OCI-LY7 (cell line): ENCODE measurements at places on chromosomes 16 and 17. TPM values are rescaled to one million over a fixed set of nuclear protein-coding genes. Genes with fewer than 3 reads are reported as not detected.

PIRT gene
- not detected in 2 replicates for total RNA-seq

DNA sequence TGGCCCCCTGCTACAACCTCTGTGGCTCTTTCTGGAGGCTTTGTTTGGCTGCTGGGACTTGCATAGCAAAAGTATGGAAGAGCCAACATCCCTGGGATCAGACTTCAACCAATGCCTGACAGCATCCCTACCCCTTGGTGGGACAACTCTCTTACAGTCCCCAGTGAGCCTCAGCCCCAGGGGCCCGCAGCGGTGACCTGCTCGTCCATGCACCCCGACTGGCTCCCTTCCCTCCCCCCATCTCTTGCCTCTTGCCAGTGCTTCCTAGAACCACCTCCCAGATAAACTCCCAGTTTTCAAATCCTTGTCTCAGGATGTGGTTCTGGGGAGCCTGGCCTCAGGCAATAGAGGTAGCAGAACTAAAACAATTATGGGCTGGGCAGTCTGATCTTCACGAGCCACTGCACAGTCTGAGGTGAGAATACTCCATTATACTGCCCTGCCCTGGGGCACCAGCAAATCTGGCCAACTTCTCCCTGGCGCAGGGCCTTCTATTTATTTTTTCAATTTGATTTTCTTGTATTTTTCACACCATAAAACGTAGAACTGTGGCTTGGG lies 86.6 kb upstream of the BRD7 start:
- no peak for DNase-seq

- no peak for DNase-seq
These were observed 249.2 kb downstream of the HAPSTR1 start for GRCh38 chr16:9340526-9341256.

PIPOX gene
- total RNA-seq = 4.0 and 4.1 TPM in 2 replicates

DNA sequence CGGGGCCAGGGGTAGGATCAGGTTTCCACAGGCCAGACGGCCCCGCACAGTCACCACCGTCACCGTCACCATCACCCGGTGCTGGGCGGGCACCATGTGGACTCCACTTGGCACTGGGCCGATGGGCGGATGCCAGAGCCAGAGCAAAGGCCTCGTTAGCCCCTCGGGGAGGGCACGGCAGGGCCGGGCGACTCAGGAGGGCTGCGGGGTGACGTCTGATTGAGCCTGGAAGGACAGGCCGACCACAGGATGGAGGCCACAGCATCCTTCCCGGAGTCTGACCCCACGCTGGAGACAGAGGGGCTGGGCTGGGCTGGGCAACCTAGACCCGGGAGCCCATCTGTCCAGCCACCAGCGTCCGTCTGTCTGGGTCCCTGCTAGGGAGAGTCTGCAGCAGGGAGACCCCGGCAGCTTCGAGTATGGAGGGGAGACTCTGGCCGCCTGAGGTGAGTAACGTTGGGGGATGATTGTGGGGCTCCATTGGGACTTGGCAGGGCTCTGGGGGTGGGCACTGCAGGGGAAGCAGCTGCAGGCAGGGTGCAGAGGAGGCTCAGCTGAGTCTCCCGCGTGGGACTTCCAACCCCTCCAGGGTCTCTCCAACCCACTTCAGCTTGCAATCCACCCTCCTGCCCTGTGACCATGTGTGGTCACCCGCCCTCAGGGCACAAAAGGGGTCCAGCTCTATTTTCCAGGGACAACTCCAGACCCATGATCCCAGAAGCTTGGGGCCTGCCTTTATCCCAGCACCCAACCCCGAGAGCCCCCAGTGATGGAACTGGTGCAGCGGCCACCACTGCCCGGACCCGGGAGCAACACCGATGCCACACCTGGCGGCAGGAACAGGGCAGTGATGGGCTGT lies 22.6 kb downstream of the SLC25A10 start:
- no peak for DNase-seq

- no peak for DNase-seq
These were observed 70.8 kb downstream of the ELAC2 start for GRCh38 chr17:12947047-12947446.

DNA sequence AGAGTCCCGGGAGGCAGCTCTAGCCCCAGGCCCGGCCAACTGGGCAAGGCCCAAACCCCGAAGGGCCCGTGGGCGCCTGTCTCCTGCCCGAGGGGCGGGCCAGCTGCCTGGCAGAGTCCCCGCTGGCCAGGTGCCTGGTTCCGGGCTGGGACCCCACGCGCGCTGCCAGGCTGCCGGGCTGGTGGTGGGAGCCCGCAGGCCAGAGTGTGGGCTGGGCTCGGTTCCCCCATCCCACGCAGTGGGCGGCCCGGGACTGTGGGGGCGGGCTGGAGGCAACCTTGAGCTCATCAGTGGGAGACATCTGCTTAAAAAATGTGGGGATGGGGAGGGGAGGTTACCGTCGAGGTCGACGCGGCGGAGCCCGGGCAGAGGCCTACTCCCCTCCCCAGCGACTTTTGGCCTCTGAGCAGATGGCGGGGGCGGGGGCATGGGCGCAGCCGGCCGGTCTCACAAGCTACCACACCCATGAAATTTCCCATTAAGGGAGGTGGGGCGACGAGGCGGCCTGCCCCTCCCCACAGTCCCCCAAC lies 176.4 kb upstream of the GSE1 start:
- DNase-seq = no peak

RAP1GAP2 gene
- total RNA-seq = 23.8 and 28.2 TPM in 2 replicates

DNA sequence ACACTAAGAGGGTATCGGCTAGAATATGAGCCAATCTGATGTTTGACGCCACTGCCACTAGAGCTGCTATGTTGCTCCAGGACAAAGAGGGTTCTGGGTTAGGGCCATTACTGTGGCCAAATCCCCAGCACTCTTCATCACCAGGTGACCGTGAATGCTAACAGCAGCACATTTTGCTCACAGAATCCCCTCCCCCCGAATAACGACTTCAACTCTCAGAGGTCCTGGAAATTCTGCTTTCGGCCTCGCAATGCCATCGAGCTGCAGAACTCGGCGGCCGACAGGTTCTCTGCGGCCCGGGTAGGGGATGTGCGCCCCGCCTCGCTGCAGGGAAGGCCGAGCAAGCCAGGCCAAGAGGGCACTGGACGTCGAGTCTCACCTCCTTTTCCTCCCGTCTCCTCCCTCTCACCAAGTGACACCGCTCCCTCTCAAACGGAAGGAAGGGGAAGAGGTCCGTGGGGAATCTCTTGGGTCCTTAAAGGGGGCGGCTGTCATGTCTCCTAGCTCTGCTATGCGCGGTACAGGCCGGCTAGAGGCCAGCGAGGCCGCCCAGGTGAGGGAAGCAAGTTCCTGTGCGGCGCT lies 31.9 kb downstream of the CDK5R1 start:
- DNase-seq = no peak

CTRB2 gene
- not detected in 2 replicates for total RNA-seq

MYH2 gene
- total RNA-seq = not detected in 2 replicates

DNA sequence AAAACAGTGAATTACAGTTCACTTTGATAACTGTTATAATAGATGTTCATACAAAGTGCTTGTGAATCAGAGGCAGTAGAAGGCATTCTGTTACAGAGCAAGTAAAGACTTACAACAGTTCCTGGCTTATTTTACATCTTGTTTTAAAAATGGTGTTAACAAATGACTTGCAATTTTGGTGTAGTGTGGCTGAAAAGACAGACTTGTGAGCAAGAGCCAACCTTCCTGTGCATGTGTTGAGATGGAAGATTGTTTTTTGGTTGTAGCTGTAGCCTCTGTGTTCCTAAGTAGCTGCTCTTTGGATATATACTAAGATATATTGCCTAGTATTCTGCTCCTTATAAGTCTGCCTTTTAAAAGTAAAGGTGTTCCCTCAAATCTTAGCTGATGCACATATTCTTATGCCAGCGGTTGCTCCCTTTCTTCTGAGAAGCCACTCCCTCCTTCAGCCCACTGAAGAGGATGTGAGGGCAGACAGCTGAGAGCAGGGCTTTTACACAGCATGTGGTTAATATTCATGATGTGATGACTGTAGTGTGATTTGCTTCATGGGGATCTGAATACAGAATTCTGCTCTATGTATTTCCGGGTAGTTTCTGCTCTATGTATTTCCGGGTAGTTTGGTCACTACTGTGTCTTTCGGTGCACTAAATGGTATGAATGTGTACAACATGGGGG lies 182.3 kb downstream of the PHKB start:
- no peak for DNase-seq

CLDN9 gene
- total RNA-seq = 0.42 and 0.59 TPM in 2 replicates

GRCh38 chr17:64252831-64253230 lies 10.2 kb downstream of the TEX2 start:
- DNase-seq = no peak

- DNase-seq = no peak
These were observed 26.3 kb downstream of the STAT5B start for GRCh38 chr17:42249681-42250446.

- no peak for DNase-seq
These were observed 3.7 kb upstream of the RAB40C start for GRCh38 chr16:586047-586644.

- no peak for DNase-seq
These were observed 127.7 kb upstream of the GSE1 start for GRCh38 chr16:85485379-85485778.

- no peak for DNase-seq
These were observed 15.4 kb downstream of the GPT2 start for GRCh38 chr16:46899443-46900143.

ABCA6 gene
- 5.2 and 7.3 TPM in 2 replicates for total RNA-seq

- DNase-seq = no peak
These were observed 434.5 kb upstream of the GOT2 start for GRCh38 chr16:59168461-59169114.
